Motor neuron (in vitro differentiated cells): ENCODE measurements at places on chromosomes 13 and 19. TPM values are rescaled to one million over a fixed set of nuclear protein-coding genes. Genes with fewer than 3 reads are reported as not detected.

CGB1 gene
- total RNA-seq: not detected in 2 replicates

AMH gene
- total RNA-seq: 0.36 and 0.59 TPM in 2 replicates

BCL2L12 gene
- 5.3 and 11.3 TPM in 2 replicates for total RNA-seq

PSG2 gene
- not detected in 2 replicates for total RNA-seq

RNF113B gene
- 1.5 and 2.6 TPM in 2 replicates for total RNA-seq

GRCh38 chr19:5803752-5804515, 933 bp upstream of the NRTN start:
- ATAC-seq: peak; percentile 75

GRCh38 chr13:28052945-28053344, 47.4 kb downstream of the FLT3 start:
- no peak for ATAC-seq

GRCh38 chr13:42747399-42747873, 33.9 kb upstream of the FAM216B start:
- no peak for ATAC-seq

GRCh38 chr19:40392123-40392522, 2.1 kb upstream of the HIPK4 start:
- no peak for ATAC-seq

DNA sequence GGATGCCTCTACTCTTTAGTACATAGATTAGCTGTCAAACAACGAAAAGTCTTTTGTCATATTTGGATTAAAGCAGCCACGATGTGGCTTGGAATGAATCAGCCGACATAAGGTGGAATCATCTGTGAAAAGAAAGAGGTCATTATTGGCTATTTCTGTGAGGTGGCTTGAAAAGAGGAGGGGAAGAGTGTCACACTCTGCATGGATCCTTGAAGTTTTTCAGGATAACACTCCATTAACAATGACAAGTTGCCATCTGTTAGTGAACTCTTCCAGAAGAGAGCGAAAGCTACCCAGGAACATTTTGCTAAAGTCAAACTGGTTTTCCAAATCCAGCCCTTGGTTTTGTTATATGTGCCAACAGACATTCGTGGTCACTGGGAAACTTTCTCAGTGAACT, 1604.8 kb downstream of the OLFM4 start:
- ATAC-seq: no peak

GRCh38 chr13:41952749-41953148, 8.2 kb downstream of the VWA8 start:
- ATAC-seq: no peak

GRCh38 chr13:23671897-23672296, 101.7 kb downstream of the TNFRSF19 start:
- ATAC-seq: no peak

- ATAC-seq: peak; percentile 7
Observed at GRCh38 chr19:40231544-40232424, 5.3 kb upstream of the CCNP start.
